Esophagus squamous epithelium (tissue), 5 donors: ENCODE measurements at places on chromosomes 2 and 18.
A peak's percentile ranks its signal among the peaks of the same experiment; 100 is the strongest.

- no peaks in the 10 kb centered on the region for H3K27me3 ChIP-seq
- peaks cover 18% of the 10 kb centered on the region for H3K4me1 ChIP-seq
- H3K4me3 ChIP-seq, result no peak overlapping the region
- DNase-seq, result no peak
- no peaks in the 10 kb centered on the region for H3K36me3 ChIP-seq
- H3K27ac ChIP-seq, result peak overlapping the region; percentile 77
Observed at GRCh38 chr2:55120634-55121359, 70.5 kb upstream of the RTN4 start.

DNA sequence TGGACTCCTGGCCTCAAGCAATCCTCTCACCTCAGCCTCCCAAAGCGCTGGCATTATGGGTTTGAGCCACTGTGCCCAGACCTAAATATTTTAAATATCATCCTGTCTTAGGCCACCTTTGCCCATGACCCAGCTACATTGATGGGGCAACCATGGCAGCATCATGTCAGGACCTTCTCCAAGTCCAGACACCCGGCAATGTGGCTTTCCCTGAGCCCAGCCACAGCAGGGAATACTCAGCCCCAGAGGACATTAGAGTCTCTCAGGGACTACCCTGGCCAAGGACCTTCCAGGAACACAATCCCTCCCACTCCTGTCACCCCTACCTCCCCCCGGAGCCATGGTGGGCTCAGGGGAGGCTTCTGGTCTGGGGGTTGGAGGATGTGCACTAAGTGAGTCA is 72.8 kb downstream of the SMAD7 start:
- H3K4me1 ChIP-seq, result no peaks in the 10 kb centered on the region
- no peaks in the 10 kb centered on the region for H3K27me3 ChIP-seq
- H3K36me3 ChIP-seq, result no peaks in the 10 kb centered on the region
- no peak for DNase-seq

DNA sequence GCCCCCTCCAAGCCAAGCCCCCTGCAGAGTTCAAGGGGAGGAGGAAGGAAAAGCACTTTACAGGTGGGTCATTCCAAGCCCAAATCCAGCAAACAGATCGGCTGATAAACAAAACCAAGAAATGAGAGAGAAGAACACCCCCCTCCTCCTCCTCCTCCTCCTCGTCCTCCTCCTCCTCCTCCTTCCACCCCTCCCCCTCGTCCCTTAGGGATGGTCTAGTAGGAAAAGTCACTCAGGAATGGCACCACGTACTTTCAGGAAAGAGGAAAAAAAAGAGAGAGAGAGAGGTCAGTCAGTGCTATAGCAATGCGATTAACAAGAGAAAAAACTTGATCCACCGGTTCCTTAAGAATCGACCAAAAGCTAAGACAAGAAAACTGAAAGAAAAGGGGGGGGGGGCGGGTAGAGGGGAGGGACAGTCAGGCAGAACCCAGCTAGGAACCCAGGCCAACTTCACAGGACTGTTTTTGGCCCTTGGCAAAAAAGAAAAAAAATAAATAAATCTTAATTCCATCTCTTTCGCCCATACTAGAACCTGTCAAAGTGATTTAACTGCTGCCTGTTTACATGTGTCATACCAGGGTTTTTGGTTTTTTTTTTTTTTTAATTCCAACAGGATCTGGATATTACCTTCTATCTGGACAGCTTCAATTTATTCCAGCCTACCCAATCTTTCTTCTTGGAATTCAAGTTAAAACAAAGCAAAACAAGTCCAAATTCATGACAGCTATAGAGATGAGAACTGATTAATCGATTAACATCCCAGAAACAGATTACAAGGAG is 906 bp downstream of the IKZF2 start:
- DNase-seq, result no peak
- peak overlapping the region; percentile 99 for H3K27ac ChIP-seq
- no peaks in the 10 kb centered on the region for H3K36me3 ChIP-seq

DNA sequence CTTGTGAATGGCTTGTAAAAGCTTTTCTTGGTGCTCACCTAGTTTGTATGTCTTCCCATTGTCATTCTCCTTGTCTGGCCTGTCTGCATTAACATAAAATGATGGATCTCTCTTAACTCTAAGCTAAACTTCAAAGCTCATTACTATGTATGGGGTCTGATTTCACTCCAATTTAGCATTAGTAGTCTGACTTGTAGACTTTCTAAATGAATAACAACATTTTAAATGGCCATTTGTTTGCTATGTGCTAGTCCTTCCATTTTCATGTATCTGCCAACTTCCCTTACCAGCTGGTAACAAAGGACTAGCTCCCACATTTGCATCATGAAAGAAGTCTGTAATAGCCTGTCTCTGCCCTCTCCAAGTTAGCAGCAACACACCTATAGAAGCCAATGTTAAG is 324.2 kb upstream of the RGPD4 start:
- no peak overlapping the region for H3K27ac ChIP-seq
- no peaks in the 10 kb centered on the region for H3K4me1 ChIP-seq
- H3K4me3 ChIP-seq, result no peak overlapping the region
- no peaks in the 10 kb centered on the region for H3K27me3 ChIP-seq
- no peak for DNase-seq

- no peaks in the 10 kb centered on the region for H3K36me3 ChIP-seq
- H3K4me3 ChIP-seq, result peak overlapping the region; percentile 3
- no peak overlapping the region for H3K27ac ChIP-seq
- peaks cover 5% of the 10 kb centered on the region for H3K4me1 ChIP-seq
- no peaks in the 10 kb centered on the region for H3K27me3 ChIP-seq
Observed at GRCh38 chr2:32755666-32756065, 127.8 kb downstream of the TTC27 start.

GRCh38 chr2:38619458-38620164 is 16.9 kb upstream of the HNRNPLL start:
- H3K27ac ChIP-seq, result peak overlapping the region; percentile 1
- H3K27me3 ChIP-seq, result no peaks in the 10 kb centered on the region
- H3K36me3 ChIP-seq, result no peaks in the 10 kb centered on the region
- H3K4me1 ChIP-seq, result peaks cover 8% of the 10 kb centered on the region

DNA sequence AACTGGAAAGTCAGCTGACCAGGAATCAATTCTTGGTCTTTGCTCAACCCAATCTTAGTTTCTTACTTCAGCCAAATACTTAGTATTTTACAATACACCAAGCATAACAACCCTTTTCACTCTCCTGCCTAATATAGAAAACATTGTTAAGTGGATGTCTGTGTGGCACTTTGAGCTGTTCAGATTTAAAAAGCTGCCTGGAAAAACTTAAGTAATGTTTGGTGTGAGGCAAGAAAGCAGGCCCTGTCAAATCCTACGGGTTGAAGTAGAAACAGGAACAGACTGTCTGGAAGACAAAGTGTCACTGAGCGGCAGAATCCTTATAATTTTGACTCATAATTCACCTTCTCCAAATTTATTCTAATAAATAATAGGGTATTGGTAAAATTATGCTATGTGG is 37.1 kb upstream of the FRZB start:
- H3K4me1 ChIP-seq, result no peaks in the 10 kb centered on the region
- no peaks in the 10 kb centered on the region for H3K36me3 ChIP-seq
- no peak for DNase-seq
- H3K27ac ChIP-seq, result no peak overlapping the region
- H3K27me3 ChIP-seq, result no peaks in the 10 kb centered on the region
- H3K4me3 ChIP-seq, result no peak overlapping the region

DNA sequence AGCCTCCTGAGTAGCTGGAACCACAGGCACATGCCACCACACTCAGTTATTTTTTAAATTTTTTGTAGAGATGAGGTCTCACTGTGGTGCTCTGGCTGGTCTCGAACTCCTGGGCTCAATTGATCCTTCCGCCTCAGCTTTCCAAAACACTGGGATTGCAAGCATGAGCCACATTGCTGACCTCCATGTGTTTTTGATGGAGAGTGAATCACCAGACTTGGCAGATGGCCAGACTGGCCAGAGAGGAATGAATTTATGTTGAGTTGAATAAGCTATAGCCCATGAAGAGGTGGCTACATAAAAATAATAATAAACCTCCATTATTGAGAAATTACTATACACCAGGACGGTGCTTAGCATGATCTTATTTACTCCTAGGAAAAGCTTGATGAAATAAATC is 91.5 kb downstream of the MREG start:
- H3K4me3 ChIP-seq, result no peak overlapping the region
- no peak overlapping the region for H3K27ac ChIP-seq
- no peaks in the 10 kb centered on the region for H3K36me3 ChIP-seq
- no peak for DNase-seq
- no peaks in the 10 kb centered on the region for H3K27me3 ChIP-seq
- peaks cover 5% of the 10 kb centered on the region for H3K4me1 ChIP-seq

GRCh38 chr2:85053802-85054201 is 79.4 kb upstream of the TCF7L1 start:
- no peak for DNase-seq
- H3K36me3 ChIP-seq, result peaks cover 3% of the 10 kb centered on the region
- no peak overlapping the region for H3K27ac ChIP-seq
- no peaks in the 10 kb centered on the region for H3K27me3 ChIP-seq

DNA sequence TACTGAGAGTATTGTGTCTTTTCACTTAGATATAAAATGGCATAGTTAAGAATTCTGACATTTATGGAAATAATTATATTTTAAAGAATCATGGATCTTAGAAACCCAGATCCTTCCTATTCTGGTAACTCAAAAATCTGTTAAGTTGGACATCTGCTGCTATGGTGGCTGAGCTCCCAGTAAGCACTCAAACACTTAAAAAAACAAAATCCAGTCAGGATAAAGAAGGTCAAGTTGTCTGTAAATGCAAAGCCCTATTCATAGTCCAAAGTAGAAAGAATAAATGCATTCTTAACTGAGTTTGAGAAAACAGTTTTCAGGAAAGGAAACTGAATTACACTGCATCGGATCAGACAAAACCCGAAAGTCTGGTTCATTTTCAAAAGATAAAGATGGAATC is 35.6 kb downstream of the EIF2AK3 start:
- DNase-seq, result no peak
- H3K4me1 ChIP-seq, result no peaks in the 10 kb centered on the region
- H3K27ac ChIP-seq, result no peak overlapping the region

DNA sequence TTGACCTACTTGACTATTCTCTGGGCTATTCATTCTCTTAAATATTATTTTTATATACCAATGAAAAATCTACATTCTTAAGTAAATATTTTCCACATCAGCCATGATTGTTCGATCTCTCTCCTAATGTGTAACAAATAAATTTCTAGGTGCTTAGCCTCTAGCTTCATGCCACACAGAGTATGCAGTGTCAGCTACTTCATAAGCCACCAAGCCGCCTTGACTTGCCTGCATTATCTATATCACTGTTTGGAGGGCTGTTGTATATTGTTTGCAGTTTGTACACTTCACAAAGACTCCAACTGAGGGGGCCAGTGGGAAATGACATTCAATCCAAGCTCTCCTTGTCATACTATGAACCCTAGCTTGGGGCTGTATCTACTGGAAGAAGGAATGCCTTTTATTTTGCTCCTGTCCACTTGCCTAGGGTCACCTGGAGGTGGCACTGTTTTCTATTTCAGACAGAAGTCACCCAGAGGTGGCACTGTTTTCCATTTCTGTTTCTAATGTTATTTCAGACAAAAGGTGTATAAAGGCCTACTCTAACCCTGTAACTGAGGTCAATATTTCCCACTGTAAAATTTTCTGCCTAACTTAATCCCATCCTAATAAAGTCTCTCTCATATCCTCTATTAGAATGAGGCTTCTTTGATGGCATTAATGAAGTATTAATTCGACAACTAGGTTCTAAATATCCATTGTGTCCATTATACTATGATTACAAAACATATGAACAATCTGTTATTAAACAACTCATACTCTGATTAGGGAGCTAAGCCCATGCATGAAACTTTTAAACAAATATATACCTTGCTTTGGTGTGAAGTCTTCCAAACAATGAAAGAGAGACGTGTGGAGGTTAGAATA is 36.4 kb downstream of the COL5A2 start:
- no peak overlapping the region for H3K27ac ChIP-seq
- DNase-seq, result no peak
- H3K36me3 ChIP-seq, result no peaks in the 10 kb centered on the region
- no peaks in the 10 kb centered on the region for H3K27me3 ChIP-seq
